Mesenchymal stem cell (in vitro differentiated cells and primary cell): ENCODE measurements at places on chromosomes 3 and 15.

DNA sequence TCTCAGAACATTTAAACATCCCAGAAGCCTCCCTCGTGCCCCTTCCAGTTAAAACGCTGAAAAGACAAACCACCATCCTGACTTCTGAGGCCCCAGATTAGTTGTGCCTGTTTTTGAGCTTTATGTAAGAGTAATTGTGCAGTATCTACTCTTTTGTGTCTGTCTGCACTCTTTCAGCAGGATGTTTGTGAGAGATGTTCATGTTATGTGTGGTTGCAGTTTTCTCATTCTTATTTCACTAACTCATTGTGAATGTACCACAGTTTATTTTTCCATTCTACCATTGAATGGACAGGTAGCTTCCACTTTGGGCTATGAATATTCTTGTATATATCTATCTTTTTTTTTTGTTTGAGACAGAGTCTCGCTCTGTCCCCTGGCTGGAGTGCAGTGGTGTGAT is 40.3 kb downstream of the MINAR1 start:
- H3K27ac ChIP-seq, result no peak overlapping the region
- no peaks in the 10 kb centered on the region for H3K27me3 ChIP-seq
- H3K4me1 ChIP-seq, result no peaks in the 10 kb centered on the region
- H3K4me3 ChIP-seq, result no peak overlapping the region
- no peaks in the 10 kb centered on the region for H3K36me3 ChIP-seq

- no peaks in the 10 kb centered on the region for H3K27me3 ChIP-seq
- no peak overlapping the region for H3K4me3 ChIP-seq
- H3K27ac ChIP-seq, result no peak overlapping the region
- no peaks in the 10 kb centered on the region for H3K36me3 ChIP-seq
Measured at GRCh38 chr15:25707656-25708365, 155.3 kb downstream of the ATP10A start.

DNA sequence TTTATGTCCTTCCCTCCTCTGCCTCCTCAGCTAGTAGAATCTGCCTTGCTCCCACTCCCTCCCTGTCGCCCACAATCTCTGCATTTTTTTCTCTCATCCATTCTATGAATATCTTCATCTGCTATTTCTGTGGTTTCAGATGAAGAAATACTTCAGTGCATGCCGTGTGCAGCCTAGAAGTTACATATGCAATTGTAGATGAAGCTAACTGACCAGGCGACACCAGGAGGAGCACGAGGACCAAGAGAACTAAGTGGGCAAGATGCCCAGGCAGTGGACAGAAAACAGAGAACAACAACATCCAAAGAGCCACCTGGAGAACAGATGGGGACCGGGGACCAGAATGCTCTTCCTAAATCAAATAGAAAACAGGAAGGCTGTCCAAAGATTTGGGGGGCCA is 121.4 kb upstream of the ATP11B start:
- H3K4me3 ChIP-seq, result no peak overlapping the region
- no peaks in the 10 kb centered on the region for H3K36me3 ChIP-seq
- DNase-seq, result no peak
- no peaks in the 10 kb centered on the region for H3K4me1 ChIP-seq
- peaks cover 14% of the 10 kb centered on the region for H3K27me3 ChIP-seq

DNA sequence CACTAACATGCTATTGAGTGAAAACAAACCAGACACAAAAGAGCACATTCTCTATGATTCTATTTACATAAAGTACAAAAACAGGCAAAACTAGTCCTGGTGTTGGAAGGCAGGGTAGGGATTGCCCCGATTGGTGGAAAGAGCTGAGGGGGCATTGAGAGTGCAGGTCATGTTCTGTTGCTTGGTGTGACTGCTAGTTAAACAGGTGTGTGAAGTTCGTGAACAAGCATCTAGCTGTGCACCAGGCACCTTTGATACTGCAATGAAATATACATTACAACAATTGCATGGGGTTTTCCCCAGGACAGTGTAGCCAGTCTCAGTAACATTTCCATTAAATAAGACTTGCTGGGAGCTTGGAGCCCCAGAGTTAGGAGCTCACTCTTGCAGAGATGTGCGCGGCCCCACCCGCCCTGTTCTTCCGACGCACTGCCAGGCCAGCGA is 26.3 kb upstream of the THRB start:
- no peaks in the 10 kb centered on the region for H3K27me3 ChIP-seq
- peak overlapping the region; percentile 64 for H3K4me3 ChIP-seq
- DNase-seq, result peak; percentile 62
- peaks cover 10% of the 10 kb centered on the region for H3K4me1 ChIP-seq
- no peaks in the 10 kb centered on the region for H3K36me3 ChIP-seq

DNA sequence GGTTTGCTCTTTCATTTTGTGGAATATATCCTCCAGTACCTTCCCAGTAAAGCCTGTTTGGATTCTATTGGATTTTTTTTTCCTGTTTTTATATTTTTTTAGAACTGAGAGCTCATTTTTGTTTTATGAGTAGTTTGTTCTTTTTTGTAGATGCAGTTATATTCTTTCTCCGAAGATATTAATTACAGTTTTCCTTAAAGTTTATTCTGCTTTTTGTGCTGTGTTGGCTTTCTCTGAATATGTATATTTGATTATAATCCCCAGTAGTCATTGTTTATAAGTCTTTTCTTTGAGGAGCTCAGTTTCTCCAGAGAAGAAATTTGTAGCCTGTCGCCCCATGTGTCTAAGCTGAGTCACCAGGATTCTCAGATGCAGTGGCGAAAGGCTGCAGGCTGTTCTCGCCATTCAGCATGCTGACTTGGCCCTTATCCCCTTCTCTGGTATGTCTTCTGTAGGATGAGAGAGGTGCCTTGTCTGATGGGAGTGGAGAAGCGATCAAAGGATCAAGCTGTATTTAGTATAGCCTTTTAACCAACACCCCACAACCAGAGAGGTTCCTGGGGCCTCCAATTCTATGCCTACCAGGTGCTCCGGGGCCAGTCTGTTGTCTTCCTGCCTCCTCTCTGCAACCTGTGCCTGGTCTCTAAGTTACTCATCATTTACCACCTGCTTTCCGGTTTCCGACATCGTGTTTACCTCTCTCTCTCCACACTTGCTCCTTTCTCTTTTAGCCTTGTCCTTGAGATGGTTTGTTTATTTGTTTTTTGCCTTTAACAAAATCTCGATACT is 31.7 kb upstream of the MFSD1 start:
- no peaks in the 10 kb centered on the region for H3K27me3 ChIP-seq
- peaks cover 8% of the 10 kb centered on the region for H3K4me1 ChIP-seq
- no peak overlapping the region for H3K4me3 ChIP-seq
- no peaks in the 10 kb centered on the region for H3K36me3 ChIP-seq

DNA sequence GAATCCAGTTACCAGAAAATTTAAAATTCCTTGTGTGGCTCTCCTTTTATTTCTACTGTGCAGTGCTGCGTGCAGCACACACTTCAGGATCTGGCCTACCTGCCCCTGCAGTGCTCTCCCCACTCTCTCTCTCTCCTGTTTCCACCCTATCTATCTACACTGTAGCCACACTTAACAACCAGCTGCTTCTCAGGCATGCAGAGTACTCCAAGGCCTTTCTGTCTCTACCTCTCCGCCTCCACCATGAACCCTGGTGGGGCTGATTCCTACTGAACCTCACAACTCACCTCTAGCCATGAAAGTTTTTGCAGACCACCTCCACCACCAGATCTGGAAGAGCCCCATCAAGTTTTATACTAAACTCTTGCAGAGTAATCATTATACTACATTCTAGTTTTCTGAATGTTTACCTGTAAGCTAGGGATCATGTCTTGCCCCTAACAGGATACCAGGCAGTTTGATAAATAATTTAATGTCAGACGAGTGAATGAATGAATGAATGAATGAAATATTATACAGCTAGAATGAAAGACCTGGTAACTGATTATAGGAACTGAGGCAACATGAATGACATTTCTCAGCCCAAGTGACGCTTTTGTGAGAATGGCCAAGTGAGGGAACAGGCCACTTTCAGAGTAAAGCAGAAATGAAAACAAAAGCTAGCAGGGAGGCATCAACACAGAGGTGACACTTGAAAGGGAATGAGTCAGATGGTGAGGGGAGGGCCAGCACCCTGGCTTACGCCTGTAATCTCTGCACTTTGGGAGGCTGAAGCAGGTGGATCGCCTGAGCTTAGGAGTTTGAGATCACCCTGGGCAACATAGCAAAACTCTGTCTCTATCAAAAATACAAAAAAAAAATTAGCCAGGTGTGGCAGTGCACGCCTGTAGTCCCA is 363.5 kb downstream of the FOXP1 start:
- H3K36me3 ChIP-seq, result peaks cover 17% of the 10 kb centered on the region
- peaks cover 2% of the 10 kb centered on the region for H3K4me1 ChIP-seq
- H3K27ac ChIP-seq, result no peak overlapping the region
- H3K27me3 ChIP-seq, result no peaks in the 10 kb centered on the region
- no peak for DNase-seq

DNA sequence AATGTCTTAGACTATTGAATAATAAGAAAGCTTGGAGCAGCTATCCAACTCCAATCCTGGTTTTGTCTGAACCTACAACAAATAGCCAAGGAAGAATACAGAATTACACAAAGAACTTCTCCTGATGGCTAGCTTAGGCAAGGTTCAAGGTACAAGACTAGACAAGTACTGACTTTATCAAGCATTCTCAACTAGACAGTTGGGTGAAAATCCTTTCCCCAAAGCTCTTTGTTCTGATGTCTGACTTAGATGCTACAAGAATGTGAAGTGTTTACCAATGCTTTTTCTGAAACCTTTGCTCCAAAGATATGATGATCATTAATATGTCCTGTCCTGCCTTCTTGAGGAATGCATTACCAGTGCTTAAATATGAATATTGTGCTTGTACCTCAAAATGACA is 113.8 kb downstream of the ANXA2 start:
- no peak overlapping the region for H3K27ac ChIP-seq
- no peak overlapping the region for H3K4me3 ChIP-seq
- H3K4me1 ChIP-seq, result no peaks in the 10 kb centered on the region
- H3K27me3 ChIP-seq, result peaks cover 32% of the 10 kb centered on the region
- no peaks in the 10 kb centered on the region for H3K36me3 ChIP-seq

DNA sequence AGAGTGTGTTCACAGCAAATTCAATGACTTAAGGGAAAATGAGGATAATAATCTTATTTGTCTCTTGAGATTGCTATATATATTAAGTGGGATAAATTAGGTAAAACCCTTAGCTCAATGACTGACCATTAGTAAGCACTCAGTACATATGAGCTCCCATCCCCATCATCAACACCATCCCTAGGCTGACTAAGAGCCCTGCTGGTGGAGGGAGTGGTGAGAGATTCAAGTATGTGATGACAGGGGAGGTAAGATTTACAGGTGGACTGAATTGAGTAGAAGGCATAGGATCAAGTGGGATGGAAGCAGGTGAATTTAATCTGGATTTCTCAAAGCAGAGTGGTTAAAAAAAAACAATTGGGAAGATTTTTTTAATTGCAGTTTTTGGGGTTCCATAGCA is 21.0 kb upstream of the LRRN1 start:
- no peaks in the 10 kb centered on the region for H3K27me3 ChIP-seq
- no peaks in the 10 kb centered on the region for H3K36me3 ChIP-seq
- H3K4me1 ChIP-seq, result no peaks in the 10 kb centered on the region
- DNase-seq, result no peak
- H3K27ac ChIP-seq, result no peak overlapping the region

GRCh38 chr15:78052001-78052401 is 25.5 kb downstream of the TBC1D2B start:
- H3K27ac ChIP-seq, result peak overlapping the region; percentile 3
- H3K4me3 ChIP-seq, result no peak overlapping the region
- H3K4me1 ChIP-seq, result peaks cover 34% of the 10 kb centered on the region
- no peaks in the 10 kb centered on the region for H3K27me3 ChIP-seq
- H3K36me3 ChIP-seq, result peaks cover 16% of the 10 kb centered on the region

DNA sequence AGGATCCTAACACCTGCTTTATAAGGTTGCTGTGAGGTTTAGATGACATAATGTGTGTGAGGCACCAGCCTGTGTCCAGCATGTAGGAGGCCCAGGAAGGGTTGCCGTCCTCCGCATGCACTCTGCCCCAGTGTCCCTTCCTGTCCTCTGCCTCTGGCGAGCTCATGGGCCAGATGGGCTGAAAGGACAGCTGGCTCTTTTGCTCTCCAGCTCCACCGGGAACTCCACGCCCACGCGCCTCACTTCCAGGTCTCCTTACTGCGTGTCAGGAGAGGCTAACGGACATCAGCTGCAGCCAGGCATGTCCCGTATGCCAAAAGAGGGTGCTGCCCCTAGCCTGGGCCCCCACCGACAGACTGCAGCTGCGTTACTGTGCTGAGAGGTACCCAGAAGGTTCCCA is 12.2 kb downstream of the MUC20 start:
- H3K36me3 ChIP-seq, result no peaks in the 10 kb centered on the region
- peaks cover 4% of the 10 kb centered on the region for H3K27me3 ChIP-seq
- H3K4me1 ChIP-seq, result peaks cover 2% of the 10 kb centered on the region
- H3K27ac ChIP-seq, result no peak overlapping the region
- no peak overlapping the region for H3K4me3 ChIP-seq

GRCh38 chr3:61929617-61930016 is 368.2 kb downstream of the PTPRG start:
- peaks cover 1% of the 10 kb centered on the region for H3K4me1 ChIP-seq
- H3K27me3 ChIP-seq, result no peaks in the 10 kb centered on the region
- no peak for DNase-seq
- no peak overlapping the region for H3K4me3 ChIP-seq

DNA sequence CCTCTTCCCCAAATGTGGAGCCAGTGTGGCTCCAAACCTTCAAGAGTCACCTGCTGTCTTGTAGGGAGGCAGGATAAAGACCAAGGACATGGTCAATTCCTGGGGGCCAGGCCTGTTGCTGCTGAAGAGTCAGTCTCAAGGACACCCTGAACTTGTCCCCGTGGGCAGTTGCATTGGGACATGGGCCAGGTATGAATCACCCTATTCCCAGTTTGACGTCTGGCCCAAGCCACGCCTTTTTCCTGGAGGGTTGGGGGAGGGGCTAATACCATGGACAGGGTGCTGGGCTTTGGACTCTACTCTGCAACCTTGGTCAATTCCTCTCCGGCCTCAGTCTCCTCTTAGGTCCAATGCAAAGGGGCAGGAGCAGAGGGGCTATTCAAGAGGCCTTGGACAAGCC is 10.4 kb downstream of the ATP2B2 start:
- peaks cover 24% of the 10 kb centered on the region for H3K27me3 ChIP-seq
- DNase-seq, result no peak
- H3K4me1 ChIP-seq, result peaks cover 3% of the 10 kb centered on the region
- H3K36me3 ChIP-seq, result no peaks in the 10 kb centered on the region
- no peak overlapping the region for H3K27ac ChIP-seq
- no peak overlapping the region for H3K4me3 ChIP-seq

- DNase-seq, result no peak
- no peaks in the 10 kb centered on the region for H3K36me3 ChIP-seq
- H3K27ac ChIP-seq, result no peak overlapping the region
- no peaks in the 10 kb centered on the region for H3K27me3 ChIP-seq
Measured at GRCh38 chr3:71392251-71392650, 191.3 kb downstream of the FOXP1 start.

DNA sequence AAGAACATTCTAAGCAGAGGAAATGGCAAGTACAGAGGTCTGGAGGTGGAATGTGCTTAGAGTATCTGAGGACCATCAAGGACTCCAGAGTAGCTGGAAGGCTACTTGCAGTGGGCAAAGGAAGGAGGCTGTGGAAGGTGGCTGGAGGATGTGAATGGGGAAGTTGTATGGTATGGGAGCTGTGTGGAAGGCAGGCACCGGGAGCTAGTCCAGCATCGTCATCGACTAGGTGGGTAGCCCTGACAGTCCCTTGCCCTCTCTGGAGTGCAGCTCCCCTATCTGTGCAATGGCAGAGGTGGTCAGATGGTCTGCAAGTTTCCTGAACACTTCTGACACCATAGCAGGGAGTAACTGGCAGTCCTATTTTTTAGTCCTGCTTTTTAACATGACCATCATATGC is 19.3 kb downstream of the CCDC13 start:
- H3K4me1 ChIP-seq, result no peaks in the 10 kb centered on the region
- peaks cover 3% of the 10 kb centered on the region for H3K36me3 ChIP-seq
- H3K27ac ChIP-seq, result no peak overlapping the region
- no peak overlapping the region for H3K4me3 ChIP-seq
- no peaks in the 10 kb centered on the region for H3K27me3 ChIP-seq
- DNase-seq, result no peak
